C1 segment of cervical spinal cord (tissue), 14 donors: ENCODE measurements at places on chromosomes 1 and 21.

DNA sequence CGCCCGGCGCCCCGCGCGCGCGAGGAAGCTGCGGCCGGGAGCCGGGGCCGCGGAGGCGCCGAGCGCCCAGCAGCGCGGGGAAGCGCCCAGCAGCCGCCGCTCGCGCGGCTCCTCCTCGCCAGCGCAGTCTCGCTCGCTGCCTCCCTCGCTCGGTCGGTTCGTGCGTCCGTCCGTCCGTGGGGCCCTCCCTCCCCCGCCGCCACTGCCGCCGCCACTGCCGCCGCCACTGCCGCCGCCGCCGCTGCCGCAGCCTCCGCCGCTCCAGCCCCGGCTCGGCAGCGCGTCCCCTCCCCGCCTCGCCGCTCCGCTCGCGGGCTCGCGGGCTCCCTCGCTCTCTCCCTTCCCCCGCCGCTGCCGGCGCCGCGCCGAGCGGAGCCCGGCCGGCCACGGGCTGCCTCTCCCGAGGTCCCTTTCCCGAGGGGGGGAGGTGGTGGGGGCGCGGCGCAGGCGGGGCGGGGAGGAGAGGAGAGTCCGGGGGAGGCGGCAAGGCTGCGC is at the start of gene KCND3:
Gene KCND3 (minus strand): TSS at position 138 of the 495 bp plus-strand sequence.
- DNase-seq = no peak

DNA sequence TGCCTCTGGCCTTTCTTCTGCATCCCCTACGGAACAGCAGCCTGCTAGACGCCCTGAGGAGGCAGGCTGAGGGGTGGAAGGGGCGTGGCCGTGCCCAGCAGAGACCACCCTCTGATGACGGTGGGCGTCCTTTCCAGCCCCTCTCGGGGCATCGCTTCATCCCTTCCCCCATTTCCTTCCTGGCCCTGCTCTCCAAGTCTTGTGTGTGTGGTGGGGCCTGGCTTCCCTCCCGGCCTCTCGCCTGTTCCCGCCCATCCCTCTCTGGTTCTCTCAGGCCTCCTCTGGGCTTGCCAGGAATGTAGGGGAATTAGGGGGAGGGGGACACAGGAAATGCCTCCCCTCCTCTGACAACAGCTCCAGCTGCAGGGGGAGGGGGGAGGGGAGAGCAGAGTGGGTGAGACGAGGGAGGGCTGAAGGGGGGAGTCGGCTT is 51.1 kb downstream of the SKI start:
- DNase-seq = peak; percentile 44

- no peak for DNase-seq
Observed at GRCh38 chr1:218565377-218565776, 220.2 kb downstream of the TGFB2 start.

GRCh38 chr21:34636961-34637360 is 22.0 kb upstream of the RCAN1 start:
- DNase-seq = no peak

GRCh38 chr1:227320476-227320875 is 2.2 kb upstream of the CDC42BPA start:
- no peak for DNase-seq

GRCh38 chr1:155186067-155186793 is 12.6 kb downstream of the TRIM46 start:
- no peak for DNase-seq

- DNase-seq = no peak
Observed at GRCh38 chr1:33331444-33332356, 10.8 kb upstream of the A3GALT2 start.

GRCh38 chr1:11797525-11798216 is 8.1 kb downstream of the MTHFR start:
- DNase-seq = no peak

GRCh38 chr1:214296860-214297745 is 16.1 kb downstream of the SMYD2 start:
- no peak for DNase-seq
